ENCODE measurements at places on chromosomes 13 and 19. TPM values are rescaled to one million over a fixed set of nuclear protein-coding genes. Genes with fewer than 3 reads are reported as not detected.

GRCh38 chr13:90055121-90055520, 1292.4 kb upstream of the MIR17HG start:
- DNase-seq, result no peak

- no peak for DNase-seq
Observed at GRCh38 chr13:30774214-30774730, 38.9 kb downstream of the ALOX5AP start.

DNA sequence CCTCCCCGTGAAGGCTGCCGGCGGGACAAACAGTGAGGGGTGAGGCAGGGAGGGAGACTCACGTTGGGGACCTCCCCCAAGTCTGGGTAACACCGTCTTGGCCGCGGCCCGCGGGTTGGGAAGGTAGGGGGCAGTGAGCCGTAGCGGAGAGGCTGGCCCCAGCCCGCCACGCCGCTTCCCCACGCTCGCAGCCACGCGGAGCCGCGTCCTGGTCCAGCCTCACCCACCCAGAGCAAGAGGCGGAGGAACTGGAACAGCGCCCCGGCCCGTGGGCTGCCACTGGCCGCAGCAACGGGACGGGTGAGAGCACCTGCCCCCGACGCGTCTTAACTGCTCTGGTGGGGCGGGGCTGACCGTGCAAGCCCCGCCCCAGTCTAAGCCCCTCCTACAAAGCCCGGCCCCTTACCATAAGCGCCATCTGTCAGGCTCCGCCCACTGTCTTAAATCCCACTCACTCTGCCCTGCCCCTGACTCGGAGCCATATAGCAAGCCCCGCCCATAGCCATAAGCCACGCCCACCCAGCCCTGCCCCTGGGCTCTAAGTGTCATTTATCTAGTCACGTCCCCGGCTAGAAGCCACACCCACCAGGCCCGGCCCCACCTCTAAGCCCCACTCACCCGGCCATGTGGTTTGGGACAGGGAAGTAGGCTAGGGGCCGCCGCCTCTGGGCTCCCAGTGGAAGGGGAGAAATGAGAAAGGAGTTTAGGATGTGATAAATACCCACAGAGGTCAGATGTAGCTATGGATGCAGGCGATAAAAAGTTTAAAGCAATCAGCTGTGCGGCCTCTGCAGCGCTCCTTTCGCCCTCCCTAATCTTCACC, 2.1 kb upstream of the CCL25 start:
- DNase-seq, result peak; percentile 95

GRCh38 chr19:36182612-36183244, 30.5 kb upstream of the COX7A1 start:
- DNase-seq, result no peak

GRCh38 chr13:48631441-48631840, 22.3 kb upstream of the CYSLTR2 start:
- no peak for DNase-seq

STXBP2 gene
- 241 TPM for total RNA-seq

IL11 gene
- total RNA-seq, result 0.92 TPM

TLE6 gene
- not detected for total RNA-seq

KANK3 gene
- total RNA-seq, result 1.1 TPM

TTYH1 gene
- total RNA-seq, result not detected
